Skin of body (tissue), 3 donors: ENCODE measurements at places on chromosomes 13 and 19. TPM values are rescaled to one million over a fixed set of nuclear protein-coding genes. Genes with fewer than 3 reads are reported as not detected.

- DNase-seq = peak; percentile 27
These were observed 65.1 kb downstream of the ZNF823 start for GRCh38 chr19:11673608-11674041.

DNA sequence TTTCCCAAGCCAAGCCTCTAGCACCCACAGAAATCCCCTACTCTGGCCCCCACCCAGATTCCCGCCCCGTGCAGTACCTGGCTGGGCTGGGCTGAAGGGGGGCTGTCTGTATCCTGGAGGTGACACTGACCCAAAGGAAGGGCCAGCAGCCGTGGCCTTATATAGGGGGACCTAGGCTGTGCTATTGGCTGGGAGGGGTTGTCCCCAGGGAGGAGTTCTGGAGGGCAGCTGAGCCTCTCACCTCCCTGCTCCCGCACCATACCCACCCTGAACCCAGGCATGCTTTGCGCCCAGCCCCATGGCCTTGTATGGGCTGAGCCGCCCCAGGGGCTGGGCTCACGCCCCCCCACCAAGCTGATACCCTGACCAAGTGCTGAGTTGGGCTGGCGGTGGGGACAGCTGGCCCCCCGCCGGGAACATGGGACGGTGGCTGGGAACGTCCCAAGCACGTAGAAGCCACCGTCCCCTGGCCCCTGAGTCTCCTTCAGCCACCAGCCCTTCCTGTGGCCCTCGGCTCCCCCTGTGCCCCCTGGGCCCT lies at the start of gene CKM:
Gene CKM, minus strand, starts transcription at position 132 of the 538 bp plus-strand sequence. CDS start 3,162 bp downstream, outside the sequence.
- DNase-seq = no peak

DNA sequence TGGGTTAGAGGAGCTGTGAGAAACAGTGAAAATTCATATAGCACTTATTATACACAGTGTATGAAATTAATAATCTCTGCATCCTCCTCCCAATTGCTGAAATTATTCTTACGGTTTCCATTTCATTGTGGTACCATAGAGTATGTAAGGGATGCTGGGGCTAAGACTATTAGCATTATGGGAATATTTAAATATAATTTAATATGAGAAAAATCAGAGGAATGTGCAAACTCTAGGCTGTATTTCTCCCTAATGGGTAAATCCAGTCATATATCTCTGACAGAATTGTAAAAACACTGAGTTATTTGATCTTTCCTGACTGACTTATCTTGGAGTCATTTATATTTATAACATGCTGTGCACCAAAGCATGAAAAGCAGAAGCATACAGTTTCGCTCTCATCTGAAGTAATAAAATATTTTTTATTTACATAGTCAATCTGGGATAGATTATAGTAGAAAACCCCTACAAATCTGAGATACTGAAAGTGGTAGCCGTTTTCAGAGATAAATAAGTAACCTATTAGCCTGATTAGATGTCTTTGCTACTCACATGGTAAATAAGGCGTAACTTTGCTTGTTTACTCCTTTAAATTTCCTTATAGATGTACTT lies 34.9 kb downstream of the LRCH1 start:
- no peak for DNase-seq

GRCh38 chr19:13887517-13887916 lies 10.6 kb downstream of the NANOS3 start:
- DNase-seq = no peak

DNA sequence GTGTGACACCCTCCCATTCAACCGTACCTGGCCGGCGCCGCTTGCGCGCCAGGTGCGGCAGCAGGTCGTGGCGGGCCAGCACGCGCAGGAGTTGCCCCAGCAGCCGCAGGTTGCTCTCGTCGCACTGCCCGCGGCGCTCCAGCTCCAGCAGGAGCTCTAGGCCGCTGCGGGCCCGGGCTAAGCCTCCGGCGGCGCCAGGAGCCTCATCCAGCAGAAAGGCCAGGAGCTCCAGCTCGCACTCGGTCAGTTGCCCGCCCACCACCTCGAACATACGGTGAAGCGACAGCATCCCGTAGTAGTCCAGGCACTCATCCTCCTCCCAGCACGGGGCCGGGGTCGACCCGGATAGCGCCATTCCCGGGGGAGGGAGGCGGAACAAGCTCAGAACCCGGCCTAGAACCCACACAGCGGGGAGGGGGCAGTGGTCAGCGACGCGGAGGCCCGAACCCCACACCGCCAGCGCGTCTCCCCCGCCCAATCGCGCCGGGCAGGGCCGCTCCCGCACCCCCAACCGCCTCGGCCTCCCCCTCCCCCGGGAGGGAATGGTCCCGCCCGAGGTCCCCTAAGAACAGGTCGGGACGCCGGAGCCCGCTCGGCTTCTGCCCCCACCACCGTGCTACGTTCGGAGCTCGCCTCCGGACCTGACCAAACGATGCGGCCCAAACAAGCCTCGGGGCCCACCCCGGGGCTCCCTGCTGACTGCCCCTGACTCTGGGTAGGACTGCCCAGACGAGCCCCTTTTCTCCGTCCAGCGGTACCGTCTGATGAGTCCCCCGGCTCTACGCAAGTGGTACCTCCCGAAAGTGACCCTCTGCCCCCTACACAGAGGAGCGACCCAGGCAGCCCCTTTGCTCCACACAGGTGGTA lies 591 bp downstream of the DEDD2 start:
- no peak for DNase-seq

Gene IL17D
- 5.9 TPM for total RNA-seq

GRCh38 chr19:58134244-58134643 lies 16.3 kb downstream of the ZNF329 start:
- DNase-seq = no peak

DNA sequence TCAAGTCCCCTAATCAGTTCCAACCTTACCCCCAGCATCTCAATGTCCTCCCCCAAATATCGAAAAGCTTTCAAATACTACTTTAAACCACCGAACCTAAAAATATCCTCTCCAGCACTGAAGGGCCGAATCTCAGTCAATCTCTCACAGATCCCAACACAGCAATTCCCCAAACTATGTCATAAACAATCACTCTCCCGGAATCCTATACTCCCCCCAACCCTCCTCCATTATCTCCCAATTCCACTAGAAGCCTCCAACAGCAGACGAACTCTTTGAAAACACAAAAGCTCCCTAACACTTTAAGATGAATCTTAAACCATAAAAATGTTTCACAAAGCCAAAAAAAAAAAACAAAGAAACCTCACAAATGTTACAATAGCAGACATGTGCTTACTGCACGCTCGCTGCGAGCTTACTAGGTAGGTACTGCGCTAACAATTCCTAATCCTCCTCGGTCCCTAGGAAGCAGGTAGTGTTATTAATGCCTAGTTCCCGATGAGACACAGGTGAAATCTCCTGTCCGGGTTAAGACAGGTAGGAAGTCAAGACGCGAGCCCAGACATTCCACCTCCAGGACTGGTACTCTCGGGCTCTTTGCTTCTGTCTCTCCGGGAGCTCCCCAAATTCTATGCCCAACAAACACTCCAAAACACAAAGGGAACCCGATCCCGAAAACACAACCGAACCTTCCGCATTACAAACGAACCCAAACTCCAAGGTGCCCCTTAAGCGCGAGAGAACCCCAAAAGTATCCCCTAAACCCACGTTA lies 14.2 kb downstream of the FBXO46 start:
- peak; percentile 33 for DNase-seq
